ENCODE measurements at places on chromosomes 11 and 22.
A peak's percentile ranks its signal among the peaks of the same experiment; 100 is the strongest.

- ATAC-seq: no peak
These were observed 30.2 kb downstream of the PPARA start for GRCh38 chr22:46180370-46181137.

DNA sequence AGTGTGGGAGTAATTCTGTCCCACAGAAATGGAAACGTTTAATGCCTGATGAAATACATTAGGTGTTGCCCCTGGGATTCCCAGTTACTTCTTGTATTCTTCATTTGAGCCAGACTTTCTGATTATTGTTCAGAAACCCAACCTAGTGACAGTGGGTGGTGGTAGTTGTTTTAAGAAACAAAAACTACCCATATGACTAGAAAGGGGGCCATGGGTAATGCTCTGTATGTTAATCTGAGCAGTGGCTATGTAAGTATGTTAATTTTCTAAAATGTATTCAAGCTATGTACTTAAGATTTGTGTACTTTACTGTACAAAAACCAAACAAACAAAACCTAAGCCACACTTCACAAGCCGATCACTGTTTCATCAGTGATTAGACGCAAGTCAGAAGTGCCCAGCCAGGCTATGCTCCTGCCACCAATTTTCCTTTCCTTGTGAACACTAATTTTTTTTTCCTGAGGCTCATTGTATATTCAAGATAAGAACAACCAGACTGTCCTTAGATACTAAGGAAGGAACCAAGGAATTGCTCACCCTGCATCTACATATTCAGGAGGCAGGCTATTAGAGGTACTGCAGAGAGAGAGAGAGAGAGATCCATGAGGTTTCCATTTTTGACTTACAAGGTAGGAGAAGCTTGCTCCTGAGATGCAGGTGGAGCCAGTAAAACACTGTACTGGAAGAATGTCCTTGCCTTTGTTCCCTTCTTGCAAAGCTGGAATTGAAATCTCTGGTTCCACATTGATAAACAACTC is 122.7 kb downstream of the DBX1 start:
- ATAC-seq: no peak

- ATAC-seq: peak; percentile 83
These were observed at the start of gene SLC43A1 for GRCh38 chr11:57515332-57516060. SLC43A1 (minus strand) TSS chr11:57515702; CDS start chr11:57514111, 1,591 bp downstream.

GRCh38 chr22:29124777-29125442 is 52.1 kb downstream of the KREMEN1 start:
- no peak for ATAC-seq

DNA sequence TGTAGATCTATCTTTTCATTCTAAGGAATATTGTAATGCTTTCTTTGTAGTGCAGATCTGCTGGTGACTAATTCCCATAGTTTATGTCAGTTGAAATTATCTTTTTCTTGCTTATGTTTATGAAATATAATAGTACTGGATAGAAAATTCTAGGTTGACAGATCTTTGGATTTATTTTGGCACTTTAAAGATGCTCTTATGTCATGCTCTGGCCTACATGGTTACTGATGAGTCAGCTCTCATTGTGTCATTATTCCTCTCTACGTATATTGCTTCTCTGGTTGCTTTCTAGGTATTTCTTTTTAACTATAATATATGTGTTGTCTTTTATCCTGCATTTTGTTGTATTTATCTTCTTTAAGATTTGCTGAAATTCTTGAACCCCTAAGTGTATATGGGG is 955.5 kb upstream of the CHORDC1 start:
- peak; percentile 49 for ATAC-seq

DNA sequence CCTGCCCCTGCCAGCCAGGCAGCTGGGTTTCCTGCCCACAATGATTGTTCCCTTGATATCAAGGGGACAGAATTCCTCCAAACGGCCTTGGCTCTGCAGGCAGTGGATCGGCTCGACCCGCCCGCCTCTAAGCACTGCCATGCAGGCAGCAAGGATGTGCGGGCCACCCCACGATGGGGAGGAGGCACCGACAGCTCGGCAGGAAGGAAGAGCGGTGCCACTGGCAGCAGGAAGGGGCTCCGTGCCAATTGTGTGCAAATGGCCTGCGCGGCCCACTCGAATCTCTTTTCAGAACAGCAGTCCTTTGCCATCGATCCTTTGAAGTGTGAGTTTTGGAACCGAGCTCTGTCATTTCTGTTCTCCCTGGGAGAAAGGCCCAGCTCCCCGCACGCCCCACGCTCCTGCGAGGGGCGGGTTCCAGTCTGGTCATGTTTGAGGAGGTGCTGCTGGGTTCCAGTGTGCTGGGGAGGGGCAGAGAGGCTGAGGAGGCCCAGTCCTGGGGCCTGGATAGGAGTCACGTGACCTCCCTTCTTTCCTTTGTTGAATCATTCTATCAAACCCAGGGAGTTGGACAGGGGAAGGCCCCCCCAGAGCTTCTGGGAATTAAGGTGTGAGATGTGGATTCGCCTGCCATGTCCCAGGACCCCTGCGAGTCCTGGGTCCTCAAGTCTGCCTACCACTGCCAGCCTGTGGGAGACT is 406.0 kb downstream of the CTTN start:
- ATAC-seq: no peak

- ATAC-seq: no peak
These were observed 6.6 kb downstream of the LIMK2 start for GRCh38 chr22:31218565-31219262.

DNA sequence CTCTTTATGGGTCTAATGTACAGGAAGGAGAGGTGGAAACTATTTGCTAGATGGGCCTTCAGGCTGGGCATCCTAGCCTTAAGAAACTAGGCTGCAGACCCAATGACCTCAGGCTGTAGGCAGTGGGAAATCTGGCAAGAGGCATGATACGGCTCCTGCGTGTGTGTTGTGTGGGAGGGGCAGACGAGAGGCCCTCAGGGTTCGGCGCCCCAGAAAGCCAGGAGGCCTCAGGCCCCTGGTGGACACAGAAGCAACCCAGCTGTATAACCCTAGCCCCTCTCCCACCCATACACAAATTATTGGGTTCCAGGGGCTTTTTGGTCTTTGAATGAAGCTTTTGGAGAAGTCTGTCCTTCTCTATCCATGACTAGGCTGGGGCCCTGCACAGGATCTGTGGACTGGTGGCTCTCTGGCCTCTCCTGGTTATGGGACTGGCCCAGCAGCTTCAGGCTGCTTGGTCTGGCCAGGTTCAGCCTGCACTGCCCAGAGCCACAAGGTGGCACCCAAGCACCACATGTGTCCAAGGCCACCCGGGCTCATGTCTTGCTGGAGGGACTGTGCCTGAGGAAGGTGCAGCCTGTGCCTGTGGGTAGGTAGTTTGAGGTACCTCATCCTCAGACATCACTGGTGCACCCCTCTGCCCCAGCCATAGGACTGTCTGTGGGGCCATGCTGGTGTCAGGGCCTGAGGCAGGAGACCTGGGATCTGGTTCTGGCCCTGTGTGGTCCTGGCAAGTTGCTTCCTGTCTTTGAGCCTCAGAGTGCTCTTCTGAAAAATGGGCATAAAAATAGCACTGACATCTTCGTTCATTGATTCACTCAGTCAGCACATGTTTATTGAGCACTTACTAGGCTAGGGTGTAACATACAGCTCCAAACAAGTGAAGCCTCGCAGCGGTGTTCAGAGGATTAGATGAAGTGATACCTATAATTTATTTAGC is 87.5 kb downstream of the RRM1 start:
- ATAC-seq: peak; percentile 94

- ATAC-seq: no peak
These were observed 24.6 kb upstream of the SMPD1 start for GRCh38 chr11:6365659-6366058.

- ATAC-seq: no peak
These were observed 17.6 kb downstream of the STARD10 start for GRCh38 chr11:72776117-72776843.

GRCh38 chr11:66291303-66291705 is 390 bp upstream of the TMEM151A start:
- ATAC-seq: no peak

DNA sequence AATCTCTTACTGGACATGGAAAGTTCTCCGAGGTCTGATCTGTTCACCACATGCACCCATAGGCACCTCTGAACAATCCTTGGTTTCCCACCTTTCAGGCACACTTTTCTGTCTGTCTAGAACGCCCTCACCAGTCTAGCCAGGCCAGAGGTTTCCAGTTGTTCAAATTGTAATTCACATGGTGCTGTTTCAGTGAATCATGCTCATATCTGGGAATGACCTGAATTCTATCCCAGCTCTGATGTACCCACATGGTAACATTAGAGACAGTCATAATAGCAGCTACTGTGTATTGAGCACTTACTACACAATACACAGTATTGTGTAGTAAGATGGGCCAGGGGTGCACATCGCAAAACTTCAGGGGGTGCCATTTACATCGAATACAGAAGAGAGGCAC is 138.2 kb downstream of the COMMD9 start:
- ATAC-seq: no peak

DNA sequence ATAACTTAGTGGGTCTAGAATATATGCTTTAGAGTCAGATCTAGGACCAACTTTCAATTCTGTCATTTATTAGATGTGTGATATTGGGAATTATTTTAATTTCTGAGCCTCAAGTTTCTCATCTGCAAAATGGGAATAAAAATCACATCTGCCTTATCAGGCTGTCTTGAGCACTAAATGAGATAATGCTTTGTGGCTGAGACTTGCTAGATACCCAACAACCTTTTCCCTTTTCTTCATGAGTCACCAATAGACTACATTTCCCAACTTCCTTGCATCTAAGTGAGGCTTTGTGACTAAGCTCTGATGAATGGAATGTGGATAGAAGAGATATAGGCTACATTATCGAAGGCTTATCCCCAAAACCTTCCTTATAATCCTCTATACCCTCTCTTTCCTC is 220.7 kb upstream of the SESN3 start:
- ATAC-seq: no peak

GRCh38 chr22:31496735-31497146 is 405 bp downstream of the SFI1 start:
- peak; percentile 56 for ATAC-seq

DNA sequence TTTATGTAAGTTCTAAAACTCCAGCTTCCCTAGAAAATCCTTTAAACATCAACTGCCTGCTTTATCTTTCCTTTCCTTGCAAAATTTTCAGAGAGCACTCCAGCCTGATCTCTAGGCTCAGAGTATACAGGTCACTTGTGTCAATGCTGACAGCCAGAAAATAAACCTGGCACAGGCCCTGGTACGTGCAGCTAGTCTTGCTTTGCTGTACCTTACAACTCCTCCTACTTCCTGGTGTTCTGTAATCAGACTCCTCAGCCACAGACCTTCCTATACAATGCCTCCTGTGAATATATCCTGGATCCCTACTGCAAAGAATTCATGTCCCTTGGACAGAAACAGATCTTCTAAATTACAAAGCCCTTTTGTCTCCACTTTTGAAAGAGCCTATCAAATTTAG is 24.2 kb upstream of the TMEM123 start:
- peak; percentile 87 for ATAC-seq

- ATAC-seq: no peak
These were observed 99.5 kb downstream of the CASP12 start for GRCh38 chr11:104798789-104799188.

- ATAC-seq: no peak
These were observed 4.9 kb downstream of the SYN3 start for GRCh38 chr22:33053323-33053722.

GRCh38 chr11:60970369-60970774 is 1.1 kb upstream of the CD6 start:
- ATAC-seq: peak; percentile 90

DNA sequence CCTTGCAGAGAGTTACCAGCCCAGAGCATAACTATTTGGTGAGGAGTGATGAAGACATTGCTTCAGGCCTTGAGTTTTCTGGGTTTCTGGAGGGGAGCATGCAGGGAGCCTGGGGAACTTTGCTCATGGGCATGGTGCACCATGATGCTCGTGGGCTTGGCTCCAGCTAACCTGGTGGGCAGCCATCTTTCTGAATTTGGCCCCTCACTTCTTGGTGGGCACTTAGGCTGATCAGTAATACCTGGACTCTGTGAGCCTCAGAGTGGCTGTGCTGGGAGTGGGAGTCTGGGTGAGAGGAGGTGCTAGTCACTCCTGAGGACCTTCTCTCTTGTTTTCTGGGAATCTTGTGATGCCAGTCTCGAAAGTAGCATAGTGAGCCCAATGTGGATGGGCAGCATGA is 30.6 kb downstream of the AMPD3 start:
- no peak for ATAC-seq

GRCh38 chr11:73532310-73532709 is 65.6 kb downstream of the FAM168A start:
- ATAC-seq: no peak

DNA sequence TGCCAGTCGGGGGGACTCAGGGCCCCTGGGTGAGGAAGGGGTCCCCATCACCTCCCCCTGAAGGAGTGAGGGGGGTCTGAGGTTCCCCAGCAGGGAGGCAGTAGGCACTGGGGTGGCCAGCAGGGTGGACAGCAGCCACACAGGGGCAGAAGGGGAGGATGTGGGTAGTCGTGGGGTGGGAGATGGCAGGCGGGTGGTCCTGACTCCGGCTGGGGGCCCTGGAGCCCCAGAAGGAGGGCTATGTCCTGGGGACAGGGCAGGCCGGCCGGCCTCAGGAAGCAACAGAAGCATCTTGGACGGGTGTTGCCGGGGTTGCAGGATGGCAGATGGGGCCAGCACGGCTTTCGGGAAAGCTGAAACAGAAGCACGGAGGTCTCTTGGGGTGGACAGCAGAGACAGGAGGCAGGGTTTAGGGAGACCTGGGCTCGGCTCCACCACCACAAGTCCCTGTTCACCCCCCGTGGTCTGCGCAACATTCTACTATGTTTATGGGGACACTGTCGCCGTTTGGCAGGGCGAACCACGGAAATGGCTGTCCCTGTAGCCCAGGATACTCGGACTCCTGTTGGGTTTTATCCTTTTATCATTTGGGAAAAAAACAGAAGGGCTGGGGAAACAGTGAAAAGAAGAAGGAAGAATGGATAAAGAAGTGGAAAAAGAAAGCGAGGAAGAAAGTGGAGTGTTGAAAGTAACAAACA is 14.1 kb downstream of the VWCE start:
- ATAC-seq: no peak

GRCh38 chr22:37931893-37932389 is 21.5 kb downstream of the C22orf23 start:
- ATAC-seq: no peak

- ATAC-seq: no peak
These were observed 89.2 kb downstream of the RTL6 start for GRCh38 chr22:44408829-44409192.

GRCh38 chr11:118530683-118531596 is at the start of gene TMEM25:
TMEM25 (plus strand) TSS chr11:118531192; CDS start chr11:118531802, 610 bp downstream.
- peak; percentile 87 for ATAC-seq

GRCh38 chr11:70493891-70494290 is 95.6 kb downstream of the CTTN start:
- ATAC-seq: no peak
